OCI-M1 (cell line): ENCODE measurements at places on chromosomes 2 and 18.

- DNase-seq: no peak
Observed at GRCh38 chr2:134836986-134837385, 1.4 kb upstream of the ACMSD start.

DNA sequence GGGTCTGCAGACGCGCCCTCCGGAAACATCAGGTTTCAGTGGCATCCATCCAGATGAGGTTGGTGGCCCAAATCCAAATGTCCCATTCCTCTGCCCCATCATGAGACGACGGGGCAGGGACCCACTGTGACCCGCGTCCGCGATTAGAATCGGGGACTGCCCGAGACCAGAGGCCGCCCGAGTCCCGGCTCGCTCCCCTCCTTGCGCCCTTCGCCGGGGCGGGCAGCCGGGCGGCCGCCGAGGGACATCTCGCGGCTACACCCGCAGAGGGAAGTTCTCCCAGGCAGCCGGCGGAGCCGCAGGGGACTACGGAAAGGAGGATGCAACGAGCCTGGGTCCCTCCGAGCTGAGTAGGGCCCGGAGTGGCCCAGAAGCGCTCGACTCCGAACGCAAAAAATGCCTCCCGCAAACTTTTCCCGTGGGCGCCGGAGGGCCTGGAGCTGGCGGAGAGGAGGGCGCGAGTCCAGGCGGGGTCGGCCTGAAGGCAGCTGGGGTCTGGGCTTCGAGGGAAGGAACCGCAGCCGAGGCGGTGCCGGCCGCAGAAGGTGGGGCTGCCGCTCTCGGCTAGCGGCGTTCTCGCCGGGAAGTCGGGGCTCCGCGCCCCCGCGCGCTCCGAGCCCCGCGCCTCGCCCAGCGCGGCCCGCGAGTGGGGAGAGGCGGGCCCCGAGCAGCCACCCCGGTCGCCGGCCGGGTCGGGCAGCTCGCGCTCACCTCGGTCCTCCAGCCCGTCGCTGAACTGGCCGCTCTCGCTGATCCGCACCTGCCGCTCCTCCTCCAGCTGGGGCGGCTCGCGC, 580 bp downstream of the TMEM163 start:
- no peak for DNase-seq

DNA sequence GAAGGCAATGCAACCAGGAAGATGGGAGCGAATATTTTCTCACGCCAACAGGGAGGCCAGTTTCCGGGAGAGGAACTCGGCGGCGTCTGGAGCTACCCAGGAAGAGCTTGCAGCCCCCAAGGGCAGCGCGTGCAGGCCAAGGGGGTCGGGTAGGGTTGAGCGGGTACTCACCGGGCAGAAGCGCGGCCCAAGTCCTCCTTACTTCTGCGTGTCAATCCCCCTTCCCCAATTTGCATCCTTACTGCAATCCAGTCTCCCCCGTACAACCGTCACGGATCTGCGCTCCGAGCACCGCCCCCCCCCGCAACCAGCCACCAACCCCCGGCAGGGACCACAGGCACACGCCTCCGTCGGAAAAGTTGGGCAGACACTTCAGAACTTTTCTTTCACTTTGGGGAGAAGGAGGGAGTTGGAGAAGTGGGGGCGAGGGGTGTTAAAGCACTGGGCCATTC, 1.3 kb downstream of the ATP8B1 start:
- no peak for DNase-seq

- DNase-seq: no peak
Observed at GRCh38 chr2:213751446-213751845, 467.2 kb downstream of the SPAG16 start.

- peak; percentile 18 for DNase-seq
Observed at GRCh38 chr2:167555098-167555720, 666.9 kb downstream of the XIRP2 start.

DNA sequence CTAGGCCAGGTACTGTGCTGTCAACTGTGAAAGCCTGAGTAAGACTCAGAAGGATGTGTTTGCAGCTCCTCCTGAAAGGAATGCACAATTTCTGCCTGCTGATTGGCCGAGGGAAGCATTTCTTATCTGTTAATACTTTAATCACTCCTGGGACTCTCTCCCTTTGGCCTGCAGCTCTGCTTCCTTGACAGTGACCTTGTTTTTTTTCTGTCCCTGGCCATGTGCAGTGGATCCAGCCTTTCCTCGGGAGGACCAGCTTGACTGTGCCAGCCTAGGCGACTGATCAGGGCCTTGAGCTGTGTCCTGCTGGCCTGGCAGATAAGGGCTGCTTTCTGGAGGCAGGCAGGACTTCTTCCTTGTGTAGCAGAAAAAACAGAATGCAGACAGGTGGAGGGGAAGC, 10.0 kb downstream of the RNF144A start:
- DNase-seq: no peak

DNA sequence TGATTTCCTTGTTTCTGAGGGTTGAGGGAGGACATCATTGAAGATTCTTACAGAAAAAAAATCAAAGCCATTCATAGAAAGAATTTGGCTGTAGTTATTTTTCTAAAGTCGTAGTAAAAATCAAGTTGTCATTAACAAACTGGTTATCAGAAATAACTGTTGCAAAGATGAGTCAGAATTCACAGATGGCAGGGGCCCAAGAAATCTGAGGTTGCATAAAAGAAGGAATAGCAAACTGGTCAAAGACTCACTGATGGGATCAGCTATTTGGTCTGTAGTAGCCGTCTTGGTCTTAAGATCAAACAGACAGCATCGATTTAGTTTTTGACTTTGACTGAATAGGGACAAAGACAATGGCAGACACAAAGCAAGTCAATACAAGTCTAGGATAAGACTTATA, 334.3 kb downstream of the FIGN start:
- DNase-seq: peak; percentile 15

DNA sequence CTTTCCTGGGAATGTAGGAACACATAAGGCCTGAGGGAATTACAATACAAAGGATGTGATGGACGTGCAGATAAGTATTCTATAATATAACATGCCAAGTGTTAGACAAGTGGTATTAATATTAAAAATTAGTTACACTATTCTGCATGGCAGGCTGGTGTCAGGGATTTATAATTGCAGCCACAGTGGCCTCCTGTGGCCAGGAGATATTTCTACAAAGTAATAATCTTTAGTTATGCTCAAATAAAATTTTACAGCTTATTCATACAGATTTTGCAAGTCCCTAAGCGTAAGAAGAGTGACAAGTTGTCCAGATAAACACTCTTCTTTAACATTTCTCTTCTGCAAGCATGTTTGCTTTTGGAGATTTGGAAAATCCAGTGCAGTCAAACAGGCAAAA, 90.4 kb upstream of the CBLN2 start:
- no peak for DNase-seq

DNA sequence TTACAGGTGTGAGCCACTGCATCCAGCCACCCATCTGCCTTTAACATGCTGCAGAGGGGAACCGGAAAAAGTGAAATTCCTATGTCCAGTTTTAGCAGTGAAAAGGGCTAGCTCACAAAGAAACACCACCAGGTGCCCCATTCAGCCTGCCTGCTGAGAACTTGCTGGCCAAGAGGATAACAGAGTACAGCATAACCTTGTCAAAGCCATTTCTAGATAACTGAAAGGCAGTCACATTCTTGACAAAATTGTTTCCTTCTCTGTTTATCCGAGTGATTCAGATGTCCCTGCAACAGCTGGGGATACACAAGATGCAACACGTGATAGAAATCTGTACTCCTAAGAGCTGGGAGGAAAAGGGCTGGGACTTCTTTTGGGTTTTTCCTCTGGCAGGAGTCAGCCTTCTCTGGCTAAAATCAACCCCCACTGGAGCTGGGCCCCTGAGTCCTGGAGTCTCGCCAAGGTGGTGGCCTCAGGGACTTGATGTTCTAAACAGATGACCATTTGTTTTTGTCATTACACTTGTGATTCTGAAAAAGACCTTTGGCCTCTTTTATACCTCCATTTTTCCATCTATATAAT, 505.4 kb downstream of the BCL11A start:
- DNase-seq: no peak

DNA sequence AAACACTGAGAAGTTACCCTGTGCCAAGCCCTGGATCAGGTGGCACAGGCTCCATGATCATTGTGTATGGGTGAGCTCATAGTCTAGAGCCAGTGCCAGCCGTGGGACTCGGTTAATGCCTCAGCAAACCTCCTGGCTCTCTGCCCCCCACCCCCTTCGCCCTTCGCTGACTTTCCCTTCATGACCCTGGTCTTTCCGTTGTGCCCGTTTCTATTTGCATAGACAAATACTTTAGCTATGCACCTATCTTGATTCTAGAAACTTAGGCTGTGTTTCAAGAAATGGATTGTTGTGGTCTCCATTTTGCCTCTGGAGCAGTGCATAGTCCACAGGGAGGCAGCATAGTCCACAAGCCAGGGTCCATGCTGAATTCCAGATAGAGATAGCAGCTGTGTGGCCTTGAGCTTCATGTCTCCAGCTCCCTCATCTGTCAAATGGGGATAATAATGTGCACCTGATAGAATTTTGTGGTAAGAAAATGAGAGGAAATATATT, 44.8 kb upstream of the KDM3A start:
- DNase-seq: peak; percentile 72

DNA sequence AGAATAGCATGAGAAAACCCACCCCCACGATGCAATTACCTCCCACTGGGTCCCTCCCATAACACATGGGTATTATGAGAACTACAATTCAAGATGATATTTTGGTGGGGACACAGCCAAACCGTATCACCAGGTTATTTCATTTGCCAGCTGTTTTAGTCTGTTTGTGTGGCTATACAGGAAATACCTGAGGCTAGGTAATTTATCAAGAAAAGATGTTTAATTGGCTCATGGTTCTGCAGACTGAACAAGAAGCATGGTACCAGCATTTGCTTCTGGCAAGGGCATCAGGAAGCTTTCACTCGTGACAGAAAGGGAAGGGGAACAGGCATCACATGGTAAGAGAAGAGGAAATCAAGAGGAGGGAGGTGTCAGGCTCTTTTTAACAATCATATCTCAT, 329.2 kb downstream of the GULP1 start:
- DNase-seq: no peak

GRCh38 chr2:82013641-82014040, 1709.1 kb upstream of the LRRTM1 start:
- DNase-seq: no peak

GRCh38 chr2:39665811-39666490, at the start of gene TMEM178A:
TMEM178A (plus strand) TSS chr2:39665917; CDS start chr2:39665975, 58 bp downstream.
- no peak for DNase-seq

- no peak for DNase-seq
Observed at GRCh38 chr2:203802342-203803052, 65.1 kb upstream of the CTLA4 start.

- DNase-seq: no peak
Observed at GRCh38 chr2:207403950-207404349, 125.8 kb upstream of the CREB1 start.

DNA sequence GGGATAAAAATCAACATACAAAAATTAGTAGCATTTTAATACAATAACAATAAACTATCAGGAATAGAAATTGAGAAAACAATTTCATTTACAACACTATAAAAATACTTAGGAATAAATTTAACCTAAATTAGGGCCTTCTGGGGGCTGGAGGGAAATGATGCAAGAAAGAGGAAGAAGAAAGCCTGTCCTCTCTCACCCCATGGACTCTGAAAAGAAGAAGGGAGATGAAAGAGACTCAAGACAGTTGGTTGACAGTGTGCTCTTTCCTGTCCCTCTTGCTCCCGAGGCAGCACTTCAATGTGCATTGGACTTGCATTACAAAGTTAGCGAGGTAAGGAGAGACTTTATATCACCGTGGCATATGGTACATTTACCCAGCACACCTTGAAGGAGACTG, 88.5 kb downstream of the VAPA start:
- DNase-seq: peak; percentile 20

- DNase-seq: peak; percentile 28
Observed at GRCh38 chr2:200787351-200788120, 24.2 kb upstream of the BZW1 start.

DNA sequence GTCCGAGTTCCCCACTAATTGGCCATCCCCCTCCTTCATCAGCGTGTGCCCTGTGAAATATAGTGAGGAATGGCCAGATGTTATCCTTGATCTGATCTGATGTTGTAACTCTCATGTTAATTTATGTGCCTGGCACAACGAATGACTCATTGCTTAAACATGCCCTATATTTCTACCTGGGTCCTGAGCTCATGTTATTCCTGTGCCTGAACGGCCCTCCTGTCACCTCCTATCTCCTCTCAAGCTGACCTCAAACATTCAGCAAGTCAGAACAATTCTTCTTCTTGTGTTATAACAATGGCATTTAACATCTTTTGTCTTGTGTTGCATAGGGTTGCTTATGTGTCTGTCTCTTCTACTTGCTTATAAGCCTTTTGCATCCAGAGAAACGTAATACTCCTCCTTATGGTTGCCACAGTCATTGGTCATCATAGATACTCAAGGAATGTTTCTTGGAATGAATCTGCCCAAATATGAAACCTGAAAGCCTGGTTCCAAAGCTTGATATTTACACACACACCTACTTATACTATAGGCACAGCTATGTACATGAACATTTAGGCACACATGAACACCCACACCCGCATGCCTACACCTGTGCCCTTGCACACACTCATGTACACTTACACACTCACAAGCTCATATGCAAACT, 80.2 kb upstream of the PHLPP1 start:
- no peak for DNase-seq

DNA sequence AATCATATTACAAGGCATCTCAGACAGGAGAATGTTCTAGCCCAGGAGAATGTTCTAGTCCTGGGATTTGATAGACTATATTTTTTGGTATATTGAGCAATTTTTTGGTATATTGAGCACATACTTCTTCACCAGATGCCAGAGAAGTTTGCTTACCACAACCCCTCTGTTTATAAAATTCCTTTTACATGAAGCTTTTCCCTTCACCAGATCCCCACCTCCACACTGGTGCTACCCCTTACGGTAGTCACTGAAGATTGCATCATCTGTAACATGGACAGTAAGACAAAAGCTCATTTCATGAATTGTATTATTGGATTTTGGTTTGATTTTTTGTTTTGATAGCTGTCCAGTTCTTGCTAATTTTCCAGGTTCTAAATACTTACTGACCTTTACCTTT, 7.2 kb upstream of the HNMT start:
- peak; percentile 34 for DNase-seq

GRCh38 chr2:37802211-37802752, 122.8 kb upstream of the RMDN2 start:
- DNase-seq: no peak

GRCh38 chr2:127597984-127598380, 48.0 kb upstream of the GPR17 start:
- DNase-seq: no peak

DNA sequence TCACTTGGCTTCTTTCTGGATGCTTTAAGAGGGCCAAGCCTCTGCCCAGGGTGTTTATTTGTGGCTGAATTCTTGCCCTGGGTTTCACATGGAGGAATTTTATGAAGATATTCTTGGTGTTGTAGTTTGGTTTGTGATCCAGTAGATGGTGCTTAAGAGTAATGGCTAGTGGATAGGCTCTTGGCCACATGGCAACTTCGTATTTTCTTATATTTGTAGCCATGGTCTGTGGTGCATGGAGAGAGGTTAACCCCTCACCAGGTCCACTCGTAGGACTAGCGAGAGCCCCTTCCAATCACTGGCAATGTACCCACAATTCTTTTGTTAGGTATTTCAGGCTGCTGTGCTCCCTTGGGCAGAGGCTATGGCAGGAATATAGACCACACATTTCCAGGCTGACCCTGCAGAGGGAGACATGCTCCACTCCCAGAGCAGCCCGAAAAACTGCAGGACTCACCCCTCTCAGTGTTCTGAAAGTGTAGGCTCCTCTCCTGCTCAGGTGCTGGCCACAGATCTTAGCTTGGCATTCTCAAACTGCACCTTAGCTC, 582.1 kb upstream of the SETBP1 start:
- DNase-seq: peak; percentile 84
